ENCODE measurements at places on chromosomes 4 and X. TPM values are rescaled to one million over a fixed set of nuclear protein-coding genes. Genes with fewer than 3 reads are reported as not detected.

The IDS gene
- total RNA-seq = 45.1 TPM

The FAM47E gene
- total RNA-seq = 0.11 TPM

The IL2RG gene
- not detected for total RNA-seq

The PRDM8 gene
- 1.1 TPM for total RNA-seq

The MSX1 gene
- total RNA-seq = 18.7 TPM

The PFKFB1 gene
- not detected for total RNA-seq

The CHIC1 gene
- 4.2 TPM for total RNA-seq

The NEIL3 gene
- total RNA-seq = 14.5 TPM

The SSX7 gene
- not detected for total RNA-seq

The PCYT1B gene
- 6.4 TPM for total RNA-seq

The STARD8 gene
- 3.4 TPM for total RNA-seq

The NAP1L5 gene
- total RNA-seq = 4.7 TPM

The PORCN gene
- 17.1 TPM for total RNA-seq

The C4orf51 gene
- not detected for total RNA-seq

The NLGN4X gene
- not detected for total RNA-seq

The UGT2B10 gene
- not detected for total RNA-seq

The NIPAL1 gene
- 0.54 TPM for total RNA-seq

The JADE3 gene
- total RNA-seq = 9.7 TPM

The LPAR4 gene
- not detected for total RNA-seq

The EFHC2 gene
- total RNA-seq = 0.51 TPM

The F9 gene
- total RNA-seq = not detected

The EGF gene
- total RNA-seq = 7.3 TPM

The HSFX2 gene
- not detected for total RNA-seq

The FAM149A gene
- 1.5 TPM for total RNA-seq

The SPON2 gene
- 0.29 TPM for total RNA-seq

The ACOT9 gene
- 75.4 TPM for total RNA-seq

The GPRIN3 gene
- 0.03 TPM for total RNA-seq

The GABRG1 gene
- total RNA-seq = not detected

The NALF2 gene
- 0.51 TPM for total RNA-seq

The UGT2A1 gene
- not detected for total RNA-seq

The NKX6-1 gene
- total RNA-seq = 1.9 TPM

The ARHGAP36 gene
- not detected for total RNA-seq
